ENCODE measurements at places on chromosomes 1 and 21.

DNA sequence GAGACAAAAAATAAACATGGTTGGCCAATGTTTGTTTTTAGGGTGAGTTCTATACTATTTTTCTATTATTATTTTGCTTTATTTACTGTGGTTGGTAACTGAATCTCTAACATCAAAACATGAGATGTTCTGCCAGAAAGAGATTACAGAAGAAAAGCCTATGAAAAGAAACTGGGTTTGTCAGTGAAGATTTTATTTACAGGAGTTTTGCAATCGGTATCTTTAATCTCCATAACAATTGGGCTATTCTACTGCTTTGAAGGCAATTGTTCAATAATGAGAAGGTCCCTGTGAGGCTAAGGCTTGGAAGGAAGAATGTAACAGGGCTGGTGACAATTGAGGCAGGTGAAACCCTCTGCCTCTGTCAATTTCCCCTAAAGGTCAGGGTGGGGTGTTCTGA, 155.5 kb downstream of the CLIC6 start:
- DNase-seq = no peak

GRCh38 chr1:201597551-201598230, 58.8 kb downstream of the NAV1 start:
- DNase-seq = no peak

- DNase-seq = no peak
These were observed 284.9 kb downstream of the GRIK1 start for GRCh38 chr21:29654855-29655254.

DNA sequence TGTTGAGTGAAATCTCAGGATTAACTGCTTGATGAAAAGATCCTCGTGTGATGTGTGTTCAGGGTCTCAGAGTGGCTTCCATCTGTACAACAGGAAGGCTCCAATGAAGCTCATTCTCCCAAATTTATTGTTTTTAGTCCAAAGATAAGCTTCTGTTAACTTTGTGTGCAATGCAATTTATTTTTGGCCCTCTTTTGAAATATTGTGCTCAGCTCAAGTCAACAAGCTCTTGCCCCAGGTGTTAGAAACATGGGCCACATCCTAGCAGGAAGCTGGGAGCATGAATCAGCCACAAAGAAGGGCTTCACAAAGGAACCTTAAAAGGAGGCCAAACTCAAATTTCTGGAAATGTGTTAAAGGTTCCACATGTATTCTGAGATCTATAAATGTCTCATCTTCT, 135.7 kb downstream of the PCP4 start:
- no peak for DNase-seq

Data from effector memory CD8-positive, alpha-beta T cell (primary cell).